Psoas muscle (tissue), 8 donors: ENCODE measurements at places on chromosomes 7 and 10.
A peak's percentile ranks its signal among the peaks of the same experiment; 100 is the strongest.

DNA sequence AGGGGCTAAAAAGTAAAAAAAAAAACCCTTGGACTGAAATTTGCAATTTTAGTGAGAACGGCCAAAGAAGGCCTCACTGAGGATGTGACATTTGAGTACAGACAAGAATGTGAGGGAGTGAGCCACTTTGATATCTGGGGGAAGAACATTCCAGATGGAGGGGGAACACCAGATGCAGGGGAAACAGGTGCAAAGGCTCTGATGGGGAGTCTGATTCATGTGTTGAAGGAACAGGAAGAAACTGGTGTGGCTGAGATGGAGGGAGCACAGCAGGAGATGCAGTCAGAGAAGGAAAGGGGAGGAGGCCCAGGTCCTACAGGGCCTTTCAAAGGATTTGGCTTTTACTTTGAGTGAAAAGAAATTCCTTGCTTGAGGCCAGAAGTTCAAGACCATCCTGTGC, 615.7 kb upstream of the NRP1 start:
- H3K4me3 ChIP-seq: no peak overlapping the region
- no peak for DNase-seq
- no peaks in the 10 kb centered on the region for H3K27me3 ChIP-seq
- no peak overlapping the region for H3K27ac ChIP-seq

DNA sequence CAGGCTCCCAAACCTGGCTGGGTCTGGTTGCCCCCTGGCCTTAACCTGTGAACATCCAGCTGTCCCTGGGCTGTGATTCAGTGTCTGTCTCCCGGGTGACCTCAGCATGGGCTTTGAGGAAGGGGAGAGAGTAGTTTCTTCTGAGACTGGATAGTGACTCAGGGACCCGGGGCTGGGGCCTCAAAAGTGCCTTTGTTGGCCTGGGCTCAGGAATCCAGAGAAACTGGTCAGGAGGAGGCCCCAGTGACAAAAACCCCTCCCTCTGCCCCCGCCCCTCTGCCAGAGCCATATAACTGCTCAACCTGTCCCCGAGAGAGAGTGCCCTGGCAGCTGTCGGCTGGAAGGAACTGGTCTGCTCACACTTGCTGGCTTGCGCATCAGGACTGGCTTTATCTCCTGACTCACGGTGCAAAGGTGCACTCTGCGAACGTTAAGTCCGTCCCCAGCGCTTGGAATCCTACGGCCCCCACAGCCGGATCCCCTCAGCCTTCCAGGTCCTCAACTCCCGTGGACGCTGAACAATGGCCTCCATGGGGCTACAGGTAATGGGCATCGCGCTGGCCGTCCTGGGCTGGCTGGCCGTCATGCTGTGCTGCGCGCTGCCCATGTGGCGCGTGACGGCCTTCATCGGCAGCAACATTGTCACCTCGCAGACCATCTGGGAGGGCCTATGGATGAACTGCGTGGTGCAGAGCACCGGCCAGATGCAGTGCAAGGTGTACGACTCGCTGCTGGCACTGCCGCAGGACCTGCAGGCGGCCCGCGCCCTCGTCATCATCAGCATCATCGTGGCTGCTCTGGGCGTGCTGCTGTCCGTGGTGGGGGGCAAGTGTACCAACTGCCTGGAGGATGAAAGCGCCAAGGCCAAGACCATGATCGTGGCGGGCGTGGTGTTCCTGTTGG, at the start of gene CLDN4:
TSS of gene CLDN4 (plus strand) at position 316 of the 903 bp plus-strand sequence. CDS start at position 522, 206 bp downstream.
- H3K27ac ChIP-seq: no peak within 1 kb of the TSS
- H3K27me3 ChIP-seq: peaks cover 2% of the 10 kb centered on the region
- no peak for DNase-seq
- no peak within 1 kb of the TSS for H3K4me3 ChIP-seq
- H3K4me1 ChIP-seq: peaks cover 10% of the 10 kb centered on the region
- no peaks in the 10 kb centered on the region for H3K36me3 ChIP-seq

DNA sequence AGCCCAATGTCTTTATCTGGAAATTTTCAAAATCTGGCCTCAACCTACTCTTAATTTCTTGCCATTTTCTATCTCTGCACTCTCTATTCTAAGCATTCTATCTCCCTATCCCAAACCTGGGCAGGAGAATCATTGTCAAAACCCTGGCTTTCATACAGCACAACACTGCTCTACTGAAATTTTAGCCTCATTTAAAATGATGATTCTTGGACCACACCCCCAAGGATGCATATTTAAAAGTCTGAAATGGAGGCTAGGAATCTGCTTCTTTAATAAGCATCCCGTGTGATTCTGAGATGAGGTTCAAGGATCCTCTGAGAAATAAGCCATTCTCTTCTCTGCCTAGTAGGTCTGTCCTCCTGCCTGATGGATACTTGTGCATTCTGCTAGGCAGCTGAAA, 50.8 kb upstream of the EGR2 start:
- no peaks in the 10 kb centered on the region for H3K27me3 ChIP-seq
- H3K27ac ChIP-seq: no peak overlapping the region
- no peaks in the 10 kb centered on the region for H3K36me3 ChIP-seq
- H3K4me3 ChIP-seq: no peak overlapping the region
- no peak for DNase-seq

GRCh38 chr7:152341039-152341913, 94.5 kb downstream of the KMT2C start:
- peaks cover 77% of the 10 kb centered on the region for H3K4me1 ChIP-seq
- H3K27me3 ChIP-seq: no peaks in the 10 kb centered on the region
- no peak for DNase-seq
- H3K27ac ChIP-seq: peak overlapping the region; percentile 71
